ENCODE measurements at places on chromosomes 11 and 22.

DNA sequence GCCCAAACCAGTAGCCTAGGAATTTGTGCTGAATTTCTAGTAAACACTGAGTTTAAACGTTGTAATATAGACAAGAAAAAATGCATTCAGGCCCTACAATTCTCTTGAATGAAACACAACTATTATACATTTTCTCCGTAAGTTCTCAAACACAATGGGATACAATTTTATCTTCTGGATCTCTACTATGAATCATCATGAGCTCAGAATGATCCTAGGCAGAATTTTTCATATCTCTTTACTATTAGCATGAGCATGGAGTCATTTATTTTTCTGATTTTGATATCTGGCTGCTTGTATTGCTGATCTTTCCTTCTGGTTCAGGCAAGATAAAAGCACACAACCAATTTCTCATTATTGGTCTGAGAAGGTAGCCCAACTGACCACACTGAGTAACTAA, 1123.4 kb upstream of the RAG2 start:
- no peak for DNase-seq

DNA sequence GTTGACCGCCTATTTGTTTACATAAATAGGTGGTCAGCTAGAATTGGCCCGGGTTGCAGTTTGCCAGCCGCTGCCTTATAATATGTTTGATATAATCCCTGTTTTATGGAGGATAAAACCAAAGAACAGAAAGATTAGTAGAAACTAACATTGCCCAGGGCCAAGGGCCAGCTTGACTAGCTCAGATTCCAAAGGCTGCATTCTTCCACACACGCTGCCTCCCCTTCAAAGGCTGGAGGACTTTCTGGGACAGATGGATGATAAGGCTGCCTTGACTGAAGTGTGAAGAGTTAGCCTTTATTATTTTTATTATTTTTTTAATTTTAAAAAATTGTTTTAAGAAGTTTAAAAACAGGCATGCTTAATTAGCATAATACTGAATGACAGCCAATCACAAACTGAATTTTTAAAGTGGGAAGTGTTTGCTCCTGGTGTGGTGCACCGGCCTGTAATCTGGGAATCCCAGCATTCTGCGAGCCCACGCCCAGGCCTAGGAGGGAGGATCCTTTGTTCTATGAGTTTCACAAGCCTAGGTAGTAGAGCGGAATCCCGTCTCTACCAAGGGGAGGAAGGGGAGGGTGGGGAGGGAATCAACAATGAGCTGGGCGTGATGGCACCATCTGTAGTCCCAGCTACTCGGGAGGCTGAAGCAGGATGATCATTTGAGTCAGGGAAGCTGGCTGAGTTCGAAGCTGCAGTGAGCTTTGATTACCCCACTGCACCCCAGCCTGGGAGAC, 114.9 kb downstream of the NAV2 start:
- DNase-seq, result no peak

DNA sequence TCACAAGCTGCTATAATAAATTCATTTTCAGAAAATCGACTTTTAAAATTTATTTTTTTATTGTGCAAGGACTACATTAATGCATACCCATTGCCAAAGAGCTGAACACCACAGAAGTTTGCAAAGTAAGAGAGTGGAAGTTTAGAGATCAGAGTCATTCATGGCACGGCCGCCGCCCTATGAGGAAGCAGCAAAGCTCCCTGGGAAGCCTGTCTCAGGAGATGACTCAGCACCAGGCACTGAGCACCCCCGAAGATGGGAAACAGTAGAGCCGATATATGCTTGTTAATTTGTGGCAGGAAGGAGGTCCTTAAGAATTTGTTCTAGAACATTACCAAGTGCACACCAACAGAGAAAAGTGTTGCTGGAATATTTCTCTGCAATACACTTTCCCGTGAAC, 693.7 kb downstream of the OPCML start:
- peak; percentile 7 for DNase-seq

- DNase-seq, result no peak
Observed at GRCh38 chr11:33290319-33290718, 33.1 kb downstream of the HIPK3 start.

DNA sequence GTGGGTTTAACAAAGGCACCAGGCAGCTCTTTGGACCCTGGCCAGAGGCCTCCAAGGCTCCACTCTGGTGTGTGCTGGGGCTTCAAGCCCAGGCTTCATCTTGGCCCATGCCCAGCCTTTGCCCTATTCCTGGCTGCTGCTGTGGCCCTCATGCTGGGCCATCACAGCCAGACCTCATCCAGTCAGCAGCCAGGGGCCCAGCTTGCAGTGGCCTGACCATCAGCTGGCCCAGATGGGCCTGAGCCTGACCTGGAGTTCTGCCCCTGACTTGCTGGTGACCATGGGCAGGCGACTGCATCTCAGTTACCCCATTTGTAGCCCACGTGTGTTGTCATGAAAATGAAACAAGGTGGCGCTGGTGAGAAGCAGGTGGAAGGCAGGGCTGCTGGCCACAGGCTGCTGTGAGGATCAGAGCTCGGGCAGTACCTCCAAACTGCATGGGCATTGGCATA, 76.1 kb downstream of the MED15 start:
- DNase-seq, result no peak

DNA sequence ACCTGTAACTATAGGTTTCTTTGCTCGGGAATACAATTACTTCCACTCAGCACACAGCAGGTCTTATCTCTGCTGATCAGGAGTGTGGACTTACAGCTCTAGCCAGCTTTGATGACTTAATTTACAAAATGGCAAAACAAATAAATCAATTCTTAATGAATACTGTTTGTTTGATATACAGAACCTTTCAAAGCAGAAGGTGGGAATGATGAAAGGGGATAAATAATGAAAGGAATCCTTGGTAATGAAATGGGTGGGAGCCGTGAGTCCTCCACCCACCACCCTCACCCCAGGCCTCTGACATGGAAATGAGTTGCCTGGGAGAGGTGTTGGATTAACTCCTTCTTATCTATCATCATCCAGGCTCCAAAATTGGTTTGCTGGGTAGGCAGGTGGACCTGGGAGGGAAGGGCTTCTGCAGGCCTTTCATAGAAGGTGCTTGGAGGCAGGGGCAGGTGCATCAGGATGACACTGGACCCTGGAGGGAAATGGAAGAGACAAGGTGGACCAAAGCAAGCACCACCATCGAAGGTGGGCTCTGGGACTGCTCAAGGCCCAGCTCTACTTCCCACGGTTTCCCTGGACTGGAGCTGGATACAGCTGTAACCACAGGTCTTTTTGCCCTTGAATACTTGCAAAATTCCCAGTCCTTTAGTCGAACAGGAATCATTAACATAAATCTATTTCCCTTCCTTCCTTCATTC, 23.0 kb downstream of the POU2AF1 start:
- DNase-seq, result no peak

DNA sequence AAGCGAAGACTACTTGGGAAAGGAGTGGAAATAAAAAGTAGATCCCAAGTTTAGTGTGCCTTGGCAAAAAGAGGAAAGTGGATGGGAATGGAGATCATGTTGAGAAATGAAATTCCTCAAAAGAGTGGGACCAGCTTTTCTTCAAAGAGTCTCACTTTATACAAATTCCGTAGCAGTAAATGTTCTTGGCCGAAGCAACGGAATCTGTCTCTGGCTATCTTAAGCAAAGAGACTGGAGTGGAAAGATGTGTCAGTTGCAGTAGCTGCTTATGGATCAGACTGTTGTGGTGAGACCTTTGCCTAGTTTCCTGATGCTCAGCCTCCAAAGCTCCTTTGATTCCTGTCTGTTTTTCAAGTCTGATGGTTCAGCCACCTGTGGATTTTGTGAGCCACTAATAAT, 73.6 kb downstream of the CSTPP1 start:
- DNase-seq, result peak; percentile 7

- no peak for DNase-seq
Observed at GRCh38 chr22:49102367-49102766, 725.3 kb downstream of the BRD1 start.

- DNase-seq, result no peak
Observed at GRCh38 chr11:10982704-10983510, 125.1 kb upstream of the ZBED5 start.
